IPS DF 6.9 (cell line): ENCODE measurements at places on chromosomes 7 and 10.

DNA sequence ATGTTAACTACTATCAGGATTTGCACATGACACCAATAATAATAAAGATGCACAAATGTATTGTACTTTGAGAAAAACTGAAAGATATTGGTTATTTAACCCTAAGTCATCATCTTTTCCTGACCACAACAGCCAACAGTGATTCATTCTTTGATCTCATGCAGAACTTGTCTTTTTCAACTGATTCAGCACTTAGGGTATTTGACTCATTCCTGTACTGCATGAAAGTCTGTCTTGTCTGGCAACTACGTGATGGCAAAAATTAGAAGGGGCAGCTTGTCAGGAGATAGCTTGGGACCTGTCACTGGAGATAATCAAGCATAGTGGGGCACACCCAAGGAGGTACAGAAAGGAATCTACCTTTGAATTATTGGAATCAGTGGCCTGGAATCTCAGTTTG, 77.8 kb upstream of the LRRC17 start:
- no peaks in the 10 kb centered on the region for H3K27me3 ChIP-seq
- H3K36me3 ChIP-seq = no peaks in the 10 kb centered on the region
- DNase-seq = no peak
- H3K4me3 ChIP-seq = no peak overlapping the region

DNA sequence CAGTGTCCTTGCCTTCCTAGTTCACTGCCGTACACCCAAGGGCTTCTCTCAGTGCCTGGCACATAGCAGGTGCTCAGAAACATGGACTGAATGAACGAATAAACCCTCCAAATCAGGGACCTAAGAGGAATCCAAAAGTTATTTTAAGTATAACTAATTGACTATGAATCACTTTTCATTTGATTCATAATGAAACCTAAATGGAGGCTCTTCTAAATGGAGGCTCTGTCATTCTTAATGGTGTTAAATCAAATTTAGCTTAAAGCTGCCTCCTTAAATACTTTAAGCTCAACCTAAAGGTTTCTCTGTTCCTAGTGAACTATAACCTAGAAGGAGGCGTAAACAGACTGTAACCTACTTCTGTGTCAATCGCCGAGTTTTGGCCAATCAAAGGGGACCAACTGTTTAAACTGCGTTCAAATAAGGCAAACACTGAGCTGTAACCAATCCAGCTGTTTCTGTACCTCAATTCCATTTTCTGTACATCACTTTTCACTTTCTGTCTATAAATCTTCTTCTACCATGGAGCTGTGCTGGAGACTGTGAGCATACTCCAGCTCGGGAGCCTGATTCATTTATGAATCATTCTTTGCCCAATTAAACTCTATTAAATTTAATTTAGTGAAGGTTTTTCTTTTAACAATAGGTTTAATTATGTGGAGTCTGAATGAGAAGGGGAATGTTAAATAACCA, 11.0 kb downstream of the PYROXD2 start:
- no peak for DNase-seq
- H3K27ac ChIP-seq = no peak overlapping the region
- H3K4me3 ChIP-seq = no peak overlapping the region
- no peaks in the 10 kb centered on the region for H3K4me1 ChIP-seq
- H3K27me3 ChIP-seq = no peaks in the 10 kb centered on the region

DNA sequence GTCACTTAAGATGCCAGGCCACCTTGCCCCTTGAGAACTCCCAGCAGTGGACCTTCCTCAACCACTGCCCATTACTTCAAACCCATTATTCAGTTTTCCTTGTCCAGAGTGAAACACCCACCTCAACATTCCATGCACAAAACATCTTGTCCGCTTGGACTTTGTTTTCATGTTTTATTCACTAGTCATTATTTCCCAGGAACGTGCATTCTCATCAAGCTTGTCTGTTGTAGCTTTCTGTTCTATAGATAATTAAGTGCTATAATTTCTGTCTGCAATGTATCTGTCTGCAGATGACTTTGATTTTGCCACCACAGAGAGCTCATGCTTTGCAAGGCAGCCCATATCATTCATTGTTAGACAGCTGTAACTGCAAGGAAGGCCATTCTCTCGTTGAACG, 117.4 kb downstream of the RAB18 start:
- H3K36me3 ChIP-seq = no peaks in the 10 kb centered on the region
- DNase-seq = no peak
- no peak overlapping the region for H3K4me3 ChIP-seq
- H3K27me3 ChIP-seq = no peaks in the 10 kb centered on the region
- H3K4me1 ChIP-seq = peaks cover 3% of the 10 kb centered on the region; the same call in 1 of the 2 replicates

- no peaks in the 10 kb centered on the region for H3K4me1 ChIP-seq
- H3K4me3 ChIP-seq = no peak overlapping the region
These were observed 217.4 kb downstream of the LRMDA start for GRCh38 chr10:75648854-75649253.

- no peaks in the 10 kb centered on the region for H3K27me3 ChIP-seq
- no peak overlapping the region for H3K27ac ChIP-seq
- H3K4me3 ChIP-seq = no peak overlapping the region
- DNase-seq = no peak
- H3K4me1 ChIP-seq = no peaks in the 10 kb centered on the region
These were observed 67.9 kb downstream of the CDK1 start for GRCh38 chr10:60846173-60846572.

- DNase-seq = no peak
- H3K27ac ChIP-seq = no peak overlapping the region
- H3K27me3 ChIP-seq = no peaks in the 10 kb centered on the region
- H3K4me3 ChIP-seq = no peak overlapping the region
These were observed 47.5 kb downstream of the NDUFB2 start for GRCh38 chr7:140744005-140744404.

DNA sequence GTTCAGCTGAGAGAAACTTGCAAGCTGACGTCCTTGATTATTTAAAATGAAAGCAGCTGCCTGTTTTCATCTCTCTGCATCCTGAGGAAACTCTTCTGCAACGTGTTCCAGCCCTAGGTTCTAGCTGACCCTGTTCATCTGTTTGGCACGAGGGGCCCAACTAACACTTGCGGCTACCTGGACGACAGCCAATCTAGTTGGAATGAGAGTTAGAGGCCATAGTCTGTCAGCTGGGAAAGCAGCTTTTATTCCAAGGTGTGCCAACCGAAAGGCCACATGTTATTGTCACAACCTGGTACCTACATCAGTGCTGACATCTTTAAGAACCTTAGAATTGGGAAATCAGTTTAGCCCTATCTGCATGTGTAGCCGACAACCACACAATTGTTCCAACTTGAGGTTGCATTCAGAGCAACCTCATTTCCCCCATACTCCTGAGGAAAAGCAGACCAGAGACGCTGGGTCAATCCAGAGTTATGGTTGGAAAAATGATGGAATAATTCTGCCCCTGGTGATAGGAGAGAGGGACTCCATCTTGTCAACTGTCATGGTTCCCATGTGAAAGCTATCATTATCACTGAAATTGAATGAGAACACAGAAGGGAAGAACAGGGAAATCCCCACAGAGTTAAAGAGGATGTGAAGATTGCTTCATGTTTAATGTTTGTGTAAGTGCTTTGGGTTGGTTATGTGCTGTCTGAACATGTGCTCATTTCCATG, 121.6 kb downstream of the EGFR start:
- H3K4me1 ChIP-seq = no peaks in the 10 kb centered on the region
- H3K27me3 ChIP-seq = no peaks in the 10 kb centered on the region
- H3K36me3 ChIP-seq = no peaks in the 10 kb centered on the region
- H3K4me3 ChIP-seq = no peak overlapping the region
- DNase-seq = no peak

DNA sequence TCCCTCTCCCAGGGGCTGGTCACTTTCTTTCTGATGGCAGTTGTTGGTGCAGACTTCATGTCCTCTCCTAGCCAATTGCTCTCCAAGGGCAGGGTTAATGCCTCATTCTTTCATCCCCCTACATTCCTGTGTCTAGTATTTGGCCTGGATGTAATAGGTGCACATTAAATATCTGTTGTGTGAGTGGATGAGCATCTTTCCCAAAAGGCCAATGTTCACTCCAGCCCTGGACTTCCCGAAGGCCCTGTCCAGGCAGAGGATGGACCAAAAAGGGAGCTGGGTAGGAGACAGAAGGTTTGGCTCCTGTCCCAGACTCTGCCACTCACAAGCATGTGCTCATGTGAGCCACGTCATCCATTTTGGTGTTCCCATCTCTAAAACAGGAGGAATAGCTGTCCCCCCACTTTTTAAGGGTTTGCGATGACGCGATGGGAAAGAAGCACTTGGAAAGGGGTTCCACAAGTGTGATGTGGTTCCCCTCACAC, 47.5 kb downstream of the RGS10 start:
- H3K4me3 ChIP-seq = no peak overlapping the region
- H3K4me1 ChIP-seq = no peaks in the 10 kb centered on the region; the same call in 1 of the 2 replicates
- H3K27me3 ChIP-seq = no peaks in the 10 kb centered on the region
- H3K36me3 ChIP-seq = no peaks in the 10 kb centered on the region

DNA sequence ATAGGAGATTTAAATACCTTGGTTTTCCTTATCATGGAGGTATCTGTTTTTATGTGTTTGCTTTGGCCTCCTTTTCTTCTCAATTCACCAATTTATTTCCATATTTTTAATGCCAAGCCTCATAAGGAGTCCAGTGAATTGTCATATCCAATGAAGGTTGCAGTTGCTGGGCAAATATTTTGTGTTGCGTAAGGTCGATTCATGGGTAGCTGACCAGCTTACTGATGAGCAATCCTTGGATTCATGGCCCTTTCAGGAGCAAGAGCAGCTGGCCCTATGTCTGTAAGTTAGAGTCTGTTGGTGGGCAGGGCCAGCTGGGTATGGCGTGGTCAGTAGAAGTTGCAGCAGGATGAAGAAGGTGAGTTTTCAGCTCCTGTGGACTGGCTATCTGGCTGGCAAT, 182.9 kb downstream of the PFKFB3 start:
- no peak for DNase-seq
- H3K4me3 ChIP-seq = no peak overlapping the region
- no peak overlapping the region for H3K27ac ChIP-seq
- H3K27me3 ChIP-seq = no peaks in the 10 kb centered on the region
- no peaks in the 10 kb centered on the region for H3K4me1 ChIP-seq
- H3K36me3 ChIP-seq = no peaks in the 10 kb centered on the region

- H3K4me3 ChIP-seq = no peak overlapping the region
- H3K27me3 ChIP-seq = no peaks in the 10 kb centered on the region
- H3K4me1 ChIP-seq = no peaks in the 10 kb centered on the region
- H3K27ac ChIP-seq = no peak overlapping the region
- no peaks in the 10 kb centered on the region for H3K36me3 ChIP-seq
- DNase-seq = no peak
These were observed 8.3 kb upstream of the GDF10 start for GRCh38 chr10:47291682-47292081.

- DNase-seq = no peak
- no peaks in the 10 kb centered on the region for H3K36me3 ChIP-seq
- no peaks in the 10 kb centered on the region for H3K27me3 ChIP-seq
- H3K4me1 ChIP-seq = peaks cover 2% of the 10 kb centered on the region; the same call in 1 of the 2 replicates
These were observed 148.8 kb upstream of the ODAD2 start for GRCh38 chr10:28147706-28148105.

GRCh38 chr7:108423089-108423989, 32.9 kb downstream of the NRCAM start:
- 0 out of 2 replicates have a peak, but pooled peaks cover 1% of the 10 kb centered on the region for H3K4me1 ChIP-seq
- DNase-seq = no peak
- H3K36me3 ChIP-seq = no peaks in the 10 kb centered on the region
- H3K4me3 ChIP-seq = no peak overlapping the region
- H3K27ac ChIP-seq = no peak overlapping the region
- no peaks in the 10 kb centered on the region for H3K27me3 ChIP-seq

GRCh38 chr7:25075459-25075858, 49.6 kb downstream of the CYCS start:
- no peaks in the 10 kb centered on the region for H3K36me3 ChIP-seq
- no peak overlapping the region for H3K4me3 ChIP-seq
- no peaks in the 10 kb centered on the region for H3K27me3 ChIP-seq
- no peak for DNase-seq
- H3K4me1 ChIP-seq = no peaks in the 10 kb centered on the region
- H3K27ac ChIP-seq = no peak overlapping the region

GRCh38 chr7:71521506-71521905, 389.6 kb downstream of the GALNT17 start:
- no peak overlapping the region for H3K27ac ChIP-seq
- no peaks in the 10 kb centered on the region for H3K4me1 ChIP-seq
- no peak overlapping the region for H3K4me3 ChIP-seq
- no peaks in the 10 kb centered on the region for H3K36me3 ChIP-seq
- DNase-seq = no peak
- H3K27me3 ChIP-seq = no peaks in the 10 kb centered on the region

DNA sequence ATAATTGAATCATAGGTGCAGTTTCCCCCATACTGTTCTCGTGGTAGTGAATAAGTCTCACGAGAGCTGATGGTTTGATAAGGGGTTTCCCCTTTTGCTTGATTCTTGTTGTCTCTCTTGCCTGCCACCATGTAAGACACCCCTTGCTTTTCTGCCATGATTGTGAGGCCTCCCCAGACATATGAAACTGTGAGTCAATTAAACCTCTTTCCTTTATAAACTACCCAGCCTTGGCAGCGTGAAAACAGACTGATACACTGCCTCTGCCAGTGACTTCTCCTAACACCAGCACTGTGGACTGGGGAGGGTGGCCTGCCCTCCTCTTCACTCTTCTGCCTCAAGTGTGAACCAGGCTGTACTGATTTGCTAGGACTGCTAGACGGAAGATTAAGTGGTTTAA, 108.6 kb downstream of the RAB11FIP2 start:
- H3K4me1 ChIP-seq = no peaks in the 10 kb centered on the region
- DNase-seq = no peak
- no peak overlapping the region for H3K27ac ChIP-seq
- no peaks in the 10 kb centered on the region for H3K27me3 ChIP-seq
- H3K4me3 ChIP-seq = no peak overlapping the region

- H3K36me3 ChIP-seq = no peaks in the 10 kb centered on the region
- peak overlapping the region; percentile 31; the same call in 1 of the 2 replicates for H3K4me3 ChIP-seq
- H3K4me1 ChIP-seq = no peaks in the 10 kb centered on the region
- H3K27me3 ChIP-seq = peaks cover 1% of the 10 kb centered on the region; the same call in 1 of the 2 replicates
These were observed 58.1 kb downstream of the UNCX start for GRCh38 chr7:1290679-1291356.

GRCh38 chr7:5754981-5755599, 26.4 kb downstream of the RNF216 start:
- H3K4me1 ChIP-seq = no peaks in the 10 kb centered on the region
- no peak overlapping the region for H3K27ac ChIP-seq
- no peaks in the 10 kb centered on the region for H3K27me3 ChIP-seq
- no peak for DNase-seq

DNA sequence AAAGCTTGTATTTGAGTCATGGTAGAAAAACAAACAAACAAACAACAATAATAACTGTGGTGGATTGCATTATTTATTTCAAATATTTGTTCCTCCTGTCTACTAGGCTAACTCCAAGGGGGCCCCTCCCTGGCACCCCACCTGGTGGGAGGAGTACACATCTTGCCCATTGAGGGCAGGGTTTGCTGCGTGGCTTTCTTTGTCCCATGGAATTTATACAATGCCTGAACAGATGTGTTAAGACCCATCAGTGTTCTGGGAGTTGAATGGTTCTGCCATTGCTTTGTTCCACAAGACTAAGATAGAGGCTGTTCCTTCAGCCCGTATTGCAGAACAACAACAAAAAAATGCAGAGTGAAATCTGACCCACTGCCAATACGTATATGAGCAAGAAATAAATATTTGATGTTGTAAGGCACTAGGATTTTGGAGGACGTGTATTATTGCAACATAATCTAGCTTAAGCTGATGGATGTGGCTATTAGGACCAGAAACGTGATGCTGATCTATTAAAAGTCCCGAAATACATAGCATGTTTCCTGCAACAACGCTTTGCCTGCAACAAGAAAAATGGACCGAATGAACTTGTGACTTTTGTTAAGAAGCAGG, 119.1 kb upstream of the JCAD start:
- H3K27me3 ChIP-seq = no peaks in the 10 kb centered on the region
- H3K4me3 ChIP-seq = no peak overlapping the region
- no peak for DNase-seq
- H3K36me3 ChIP-seq = no peaks in the 10 kb centered on the region
- H3K27ac ChIP-seq = no peak overlapping the region
- H3K4me1 ChIP-seq = no peaks in the 10 kb centered on the region
